Stimulated activated CD4-positive, alpha-beta T cell treated with anti-CD3 and anti-CD28 coated beads, TNF-alpha, amount 100 ng/mL, for 1 hour (primary cell): ENCODE measurements at places on chromosomes 4 and X.

GRCh38 chr4:14958436-14958835 lies 43.8 kb upstream of the CPEB2 start:
- no peak for DNase-seq

- no peak for DNase-seq
Observed at GRCh38 chr4:826508-827208, 729 bp upstream of the CPLX1 start.

DNA sequence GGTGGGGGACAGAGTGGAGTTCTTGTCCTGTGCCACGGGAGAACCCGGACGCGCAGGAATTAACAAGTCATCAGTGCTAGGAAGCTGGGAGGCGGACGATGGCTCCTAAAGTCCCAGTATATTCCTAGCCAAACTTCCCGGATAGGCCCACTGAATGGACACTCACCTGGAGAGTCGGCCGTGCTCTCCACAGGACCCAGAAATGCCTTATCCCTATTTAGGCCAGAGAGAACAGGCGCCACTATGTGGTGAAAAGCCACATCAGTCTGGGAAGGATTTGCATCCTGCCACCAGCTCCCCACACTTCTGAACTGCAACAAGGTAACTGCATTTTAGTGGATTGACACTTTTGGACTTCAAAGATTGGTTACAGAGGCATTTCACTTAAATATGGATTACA lies 1.1 kb downstream of the CFAP299 start:
- DNase-seq: no peak

GRCh38 chrX:18698737-18699650 lies 8.5 kb upstream of the PPEF1 start:
- no peak for DNase-seq

DNA sequence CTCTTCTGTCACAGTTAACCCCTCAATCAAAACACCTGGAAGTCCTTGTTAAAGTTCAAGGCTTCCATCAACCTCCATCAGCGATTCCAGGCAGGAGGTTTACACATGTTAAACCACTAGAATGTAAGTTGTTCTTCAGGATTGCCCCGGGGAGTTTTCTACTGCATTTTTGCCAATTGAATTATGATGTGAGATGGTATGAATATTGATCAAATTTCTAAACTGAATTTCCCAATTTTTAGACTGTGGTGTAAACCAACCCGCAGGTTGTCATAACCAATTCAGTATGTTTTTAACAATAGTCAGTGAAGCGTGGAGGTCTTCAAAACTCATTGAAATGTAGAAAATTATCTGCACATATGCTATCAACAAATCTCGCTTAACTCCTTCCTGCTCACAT lies 21.2 kb upstream of the TENM3 start:
- DNase-seq: no peak

DNA sequence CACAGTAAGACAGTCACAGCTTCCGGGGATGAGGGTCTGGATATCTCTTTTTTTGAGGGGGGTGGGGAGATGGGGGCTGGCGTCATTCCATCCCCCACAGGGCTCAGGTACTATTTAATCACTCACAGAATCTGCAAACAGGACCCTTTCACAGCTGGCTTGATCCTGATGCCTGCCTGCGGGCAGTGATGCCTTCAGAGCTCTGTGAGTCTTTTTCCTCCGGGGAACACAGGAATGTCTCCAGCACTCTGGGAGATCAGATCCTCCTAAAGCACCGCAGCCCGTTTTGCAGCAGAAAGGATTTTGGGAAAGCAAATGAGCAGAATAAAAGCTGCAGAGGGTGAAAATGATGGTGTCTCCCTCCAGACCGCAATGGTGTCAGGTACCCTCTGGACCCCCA lies 13.2 kb upstream of the SHOX start:
- DNase-seq: no peak

DNA sequence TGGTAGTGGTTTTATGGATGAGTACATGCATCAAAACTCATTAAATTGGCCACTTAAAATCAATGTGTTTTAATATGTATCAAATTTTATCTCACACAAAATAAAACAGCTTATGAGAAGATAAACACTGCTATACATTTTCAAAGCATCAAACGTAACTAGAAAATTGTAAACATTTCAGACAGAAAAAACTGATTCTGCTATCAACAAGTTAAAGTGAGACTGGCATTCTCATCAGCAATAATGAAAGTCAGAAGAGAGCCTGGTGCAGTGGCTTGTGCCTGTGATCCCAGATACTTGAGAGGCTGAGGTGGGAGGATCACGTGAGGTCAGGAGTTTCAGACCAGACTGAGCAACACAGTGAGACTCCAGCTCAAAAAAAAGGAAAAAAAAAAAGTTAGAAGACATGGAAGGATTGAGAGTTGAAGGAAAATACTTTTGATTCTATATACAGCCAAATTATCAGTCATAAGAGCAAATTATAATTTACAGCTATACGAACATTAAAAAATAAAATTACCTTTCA lies 2.9 kb downstream of the TBCK start:
- no peak for DNase-seq

- DNase-seq: no peak
Observed at GRCh38 chr4:137470806-137471205, 61.5 kb downstream of the PCDH18 start.

DNA sequence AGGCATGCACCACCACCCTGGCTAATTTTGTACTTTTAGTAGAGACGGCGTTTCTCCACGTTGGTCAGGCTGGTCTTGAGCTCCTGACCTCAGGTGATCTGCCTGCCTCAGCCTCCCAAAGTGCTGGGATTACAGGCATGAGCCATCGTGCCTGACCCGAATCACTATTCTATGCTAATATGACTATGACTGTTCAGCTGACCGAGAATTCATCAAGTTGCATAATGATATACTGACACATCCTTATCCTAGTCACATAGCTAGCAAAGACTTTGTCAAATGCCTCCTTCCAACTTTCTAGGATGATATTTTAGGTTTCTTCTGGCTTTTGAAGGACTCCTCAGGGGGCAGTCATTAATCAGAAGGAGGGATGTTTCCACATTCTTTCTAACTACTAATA lies 4.8 kb upstream of the GPM6B start:
- DNase-seq: no peak

DNA sequence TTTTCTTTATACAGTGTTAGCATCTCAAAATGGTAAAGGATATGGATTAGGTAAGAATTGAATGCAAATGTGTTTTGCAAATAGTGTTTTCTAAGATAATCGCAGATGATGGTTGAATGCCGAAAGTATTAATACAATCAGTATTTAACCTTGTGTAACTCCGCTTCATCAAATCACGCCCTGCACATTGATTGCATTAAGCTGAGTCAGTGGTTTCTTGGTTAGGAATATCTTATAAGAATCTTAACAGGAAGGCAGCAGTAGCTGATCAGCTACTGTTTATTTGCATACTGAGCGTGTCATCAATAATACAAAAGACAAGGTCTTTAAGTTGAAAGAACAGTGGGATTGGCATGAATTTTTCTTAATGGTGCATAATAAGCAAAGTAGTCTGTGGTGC lies 545.4 kb downstream of the RPA4 start:
- no peak for DNase-seq

GRCh38 chr4:38091636-38092035 lies 131.4 kb downstream of the PTTG2 start:
- no peak for DNase-seq

- DNase-seq: no peak
Observed at GRCh38 chr4:122588453-122589238, 32.2 kb downstream of the IL21 start.

GRCh38 chrX:29431895-29432294 lies 783.5 kb upstream of the MAGEB2 start:
- DNase-seq: no peak

DNA sequence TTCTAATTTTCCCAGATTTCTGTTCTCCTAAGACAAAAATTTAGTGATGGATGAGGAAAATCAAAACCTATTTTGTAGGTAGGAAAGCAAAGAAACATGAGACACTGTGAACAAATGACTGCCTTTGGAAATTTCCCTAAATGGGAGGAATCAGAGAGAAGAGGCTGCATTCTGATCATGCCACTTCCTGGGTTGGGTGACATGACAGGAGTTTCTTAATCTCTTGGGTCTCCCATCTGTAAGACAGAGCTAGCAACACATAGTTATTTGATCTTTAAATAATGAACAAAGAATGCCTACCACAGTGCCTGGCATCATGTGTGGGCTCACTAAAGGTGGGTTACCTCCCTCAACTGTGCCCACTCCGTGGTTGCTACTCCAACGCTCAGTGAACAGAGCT lies 57.1 kb downstream of the CCDC149 start:
- DNase-seq: no peak

DNA sequence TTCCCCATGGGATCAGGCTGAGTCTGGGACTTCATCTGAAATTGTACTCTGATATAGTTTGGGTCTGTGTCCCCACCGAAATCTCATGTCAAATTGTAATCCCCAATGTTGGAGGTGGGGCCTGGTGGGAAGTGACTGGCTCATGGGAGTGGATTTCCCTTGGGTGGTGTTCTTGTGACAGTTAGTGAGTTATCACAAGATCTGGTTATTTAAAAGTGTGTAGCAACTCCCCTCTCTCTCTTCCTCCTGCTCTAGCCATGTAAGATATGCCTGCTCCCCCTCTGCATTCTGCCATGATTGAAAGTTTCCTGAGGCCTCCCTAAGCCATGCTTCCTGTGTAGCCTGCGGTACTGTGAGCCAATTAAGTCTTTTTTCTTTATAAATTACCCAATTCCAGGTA lies 61.0 kb downstream of the RASGEF1B start:
- no peak for DNase-seq

GRCh38 chrX:140250391-140250790 lies 254.5 kb downstream of the SOX3 start:
- DNase-seq: no peak
